A549 treated with CORT108297 at 1 μM for 4 hours (cell line): ENCODE measurements at places on chromosomes 5 and 9. TPM values are rescaled to one million over a fixed set of nuclear protein-coding genes. Genes with fewer than 3 reads are reported as not detected.

Gene CAVIN4
- total RNA-seq: 0.38 to 0.58 TPM (median 0.48 TPM) in 5 replicates

Gene TSPAN17
- 54.7 to 69.3 TPM (median 61.2 TPM) in 5 replicates for total RNA-seq

Gene GLRA1
- total RNA-seq: not detected in 5 replicates

Gene TLR4
- total RNA-seq: 0.10 to 0.18 TPM (median 0.13 TPM) in 5 replicates

Gene NNT
- total RNA-seq: 9.8 to 15.9 TPM (median 11.1 TPM) in 5 replicates

Gene C5orf58
- total RNA-seq: not detected in 5 replicates

Gene FBN2
- 11.7 to 19.7 TPM (median 17.5 TPM) in 5 replicates for total RNA-seq

Gene EXOSC3
- 78.0 to 85.8 TPM (median 80.6 TPM) in 5 replicates for total RNA-seq
